ENCODE measurements at places on chromosomes 1 and 21. TPM values are rescaled to one million over a fixed set of nuclear protein-coding genes. Genes with fewer than 3 reads are reported as not detected.

DNA sequence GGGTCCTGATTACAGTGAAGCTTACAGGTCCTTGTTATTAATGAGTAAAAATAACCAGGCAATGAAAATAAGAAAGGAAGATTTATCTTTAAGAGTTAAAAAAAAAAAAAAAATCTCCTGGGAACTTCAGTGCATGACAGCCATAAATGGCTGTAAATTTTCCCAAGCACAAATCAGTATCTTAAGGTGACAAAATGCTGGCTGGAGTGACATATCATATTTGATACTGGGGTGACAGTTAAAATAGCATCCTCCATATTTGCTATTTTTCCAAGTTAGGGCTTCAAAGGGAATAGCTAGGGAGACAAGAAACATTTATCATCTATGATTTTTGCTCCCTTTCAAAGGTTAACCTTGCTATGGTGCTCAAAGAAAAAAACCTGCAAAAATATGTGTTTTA, 226.6 kb downstream of the PRDM2 start:
- H3K27me3 ChIP-seq: no peaks in the 10 kb centered on the region
- H3K4me3 ChIP-seq: no peak overlapping the region
- H3K4me1 ChIP-seq: no peaks in the 10 kb centered on the region
- no peak for DNase-seq

DNA sequence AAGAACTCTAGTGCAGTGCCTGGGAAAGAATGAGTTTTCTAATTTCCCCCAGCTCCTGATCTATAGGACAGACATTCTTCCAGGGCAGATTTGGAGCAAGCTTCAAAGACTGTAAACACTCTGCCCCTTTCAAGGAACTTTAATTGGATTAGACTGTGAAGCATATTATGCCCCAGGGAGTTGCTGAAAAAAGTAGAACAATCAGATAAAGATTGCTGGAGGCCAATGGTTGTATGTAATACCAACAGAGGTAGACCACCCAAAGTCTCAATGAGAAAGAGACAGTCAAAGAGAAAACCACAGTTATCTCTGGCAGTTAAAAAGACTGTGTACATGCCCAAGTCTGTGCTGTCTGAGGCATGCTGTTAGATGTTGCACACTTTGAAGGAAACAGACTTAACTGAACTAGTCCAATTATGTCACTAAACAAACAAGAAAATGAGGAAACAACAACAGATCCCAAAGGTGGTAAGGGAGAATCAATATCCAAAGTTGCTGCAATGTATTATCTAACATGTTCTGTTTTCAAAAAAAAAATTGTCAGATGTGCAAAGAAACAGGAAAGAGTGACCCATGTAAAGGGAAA, 24.4 kb downstream of the C4BPA start:
- no peaks in the 10 kb centered on the region for H3K36me3 ChIP-seq
- H3K4me3 ChIP-seq: no peak overlapping the region
- peaks cover 6% of the 10 kb centered on the region for H3K27me3 ChIP-seq
- H3K4me1 ChIP-seq: no peaks in the 10 kb centered on the region

DNA sequence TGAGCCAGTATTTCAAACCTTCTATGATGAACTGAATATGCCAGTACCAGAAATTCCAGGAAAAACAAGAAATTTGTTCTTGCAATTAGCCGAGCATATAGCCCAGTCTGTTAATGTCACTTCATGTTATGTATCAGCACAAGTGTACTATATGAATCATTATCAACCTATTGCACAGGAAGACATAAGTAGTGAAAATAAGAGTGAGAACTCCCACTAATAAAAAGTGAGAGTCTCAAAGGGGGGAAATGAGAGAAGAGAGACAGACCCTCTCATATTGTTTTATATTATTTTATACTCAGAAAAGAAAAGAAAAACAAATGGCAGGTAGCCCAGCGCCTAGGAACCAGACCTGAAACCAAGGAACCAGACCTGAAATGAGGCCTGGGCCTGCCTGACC, 16.2 kb downstream of the JMJD4 start:
- H3K27me3 ChIP-seq: no peaks in the 10 kb centered on the region
- no peak overlapping the region for H3K4me3 ChIP-seq
- DNase-seq: no peak
- H3K36me3 ChIP-seq: peaks cover 4% of the 10 kb centered on the region
- no peaks in the 10 kb centered on the region for H3K4me1 ChIP-seq
- no peak overlapping the region for H3K27ac ChIP-seq

DNA sequence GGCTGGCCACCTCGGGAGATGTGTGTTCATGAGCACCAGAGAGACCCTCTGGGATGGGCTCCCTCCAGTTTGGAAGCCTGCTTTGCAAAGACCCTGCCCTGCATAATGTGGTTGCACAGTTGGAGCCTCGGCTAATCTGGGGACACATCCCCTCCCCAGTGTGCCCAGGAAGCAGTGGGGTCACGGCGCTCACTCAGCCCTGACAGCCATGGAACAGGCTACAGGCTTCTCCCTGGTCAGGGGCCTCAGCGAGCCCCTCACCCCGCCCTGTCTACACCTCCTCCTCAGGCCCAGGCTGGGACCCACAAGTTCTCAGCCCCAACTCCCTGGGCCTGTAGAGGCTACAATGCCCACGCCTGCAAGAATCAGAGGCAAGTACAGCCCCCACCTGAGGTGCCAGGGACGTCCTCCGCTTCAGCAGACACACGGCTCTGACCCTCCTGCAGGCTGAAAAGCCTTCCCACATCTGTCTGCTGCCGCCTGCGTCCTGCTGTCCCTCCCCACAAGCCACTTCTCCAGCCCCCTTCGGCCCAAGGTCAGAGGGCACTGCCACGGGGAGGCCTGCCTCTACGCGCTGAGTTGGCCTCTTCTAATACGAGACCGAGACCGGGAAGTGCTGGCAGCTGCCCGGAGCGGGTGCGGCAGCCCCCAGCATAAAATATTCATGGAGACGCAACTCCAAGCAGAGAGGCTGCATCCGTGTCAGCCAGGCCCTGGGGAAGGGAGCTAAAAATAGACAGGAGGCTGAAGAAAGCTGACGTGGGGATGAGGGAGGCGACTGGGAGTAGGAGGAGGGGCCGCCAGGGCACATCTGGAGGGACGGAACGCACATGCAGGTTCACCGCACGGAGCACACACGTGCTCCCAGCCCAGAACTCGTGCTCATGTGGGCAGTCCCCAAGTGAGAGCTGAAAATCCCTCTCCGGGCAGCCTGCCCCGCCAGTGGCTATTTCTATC, 15.2 kb upstream of the GPR153 start:
- no peaks in the 10 kb centered on the region for H3K27me3 ChIP-seq
- H3K27ac ChIP-seq: no peak overlapping the region
- H3K4me3 ChIP-seq: no peak overlapping the region

- H3K4me3 ChIP-seq: no peak overlapping the region
- no peak for DNase-seq
- no peaks in the 10 kb centered on the region for H3K36me3 ChIP-seq
- no peaks in the 10 kb centered on the region for H3K27me3 ChIP-seq
Measured at GRCh38 chr1:95437011-95437410, 203.0 kb downstream of the RWDD3 start.

DNA sequence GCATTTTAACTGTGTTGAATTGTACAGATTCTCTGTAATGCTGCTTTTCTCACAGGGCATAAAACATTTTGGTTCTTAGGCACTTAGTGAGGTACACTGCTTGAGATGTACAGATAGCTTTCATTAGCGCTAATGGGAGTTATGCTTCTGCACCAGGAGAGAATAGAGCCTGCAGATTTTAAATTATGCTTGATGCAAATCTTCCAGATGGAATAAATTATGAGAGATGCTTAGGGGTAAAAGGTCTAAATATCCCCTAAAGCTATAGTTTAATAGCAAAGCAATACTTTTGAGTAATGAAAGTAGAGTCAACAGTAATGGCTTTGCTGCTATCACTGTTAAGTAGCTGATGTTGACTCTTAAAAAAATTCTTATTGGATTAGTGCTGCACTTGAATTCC, 248.9 kb downstream of the S1PR1 start:
- no peak overlapping the region for H3K27ac ChIP-seq
- peaks cover 4% of the 10 kb centered on the region for H3K27me3 ChIP-seq
- H3K4me3 ChIP-seq: no peak overlapping the region
- H3K4me1 ChIP-seq: no peaks in the 10 kb centered on the region
- DNase-seq: no peak

- H3K4me3 ChIP-seq: no peak overlapping the region
- no peaks in the 10 kb centered on the region for H3K4me1 ChIP-seq
- H3K27ac ChIP-seq: no peak overlapping the region
- H3K36me3 ChIP-seq: no peaks in the 10 kb centered on the region
Measured at GRCh38 chr1:50268049-50268448, 155.2 kb downstream of the DMRTA2 start.

DNA sequence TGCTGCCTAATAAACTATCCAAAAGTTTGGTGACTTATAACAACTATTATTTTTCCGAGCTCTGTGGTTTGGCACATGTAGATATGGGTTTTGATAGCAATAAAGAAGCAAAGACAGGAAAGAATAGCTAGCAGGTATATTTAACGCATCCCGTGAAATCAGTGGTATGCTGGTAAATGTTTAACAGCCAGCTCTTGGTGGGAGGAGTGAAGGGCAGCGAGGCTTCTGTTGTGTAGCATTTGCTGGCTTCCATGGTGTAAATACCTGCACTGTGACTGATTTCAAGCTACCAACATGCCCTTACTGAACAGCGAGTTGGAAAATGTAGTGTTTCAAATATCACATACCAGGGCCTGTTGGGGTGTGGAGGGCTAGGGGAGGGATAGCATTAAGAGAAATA, 291.0 kb downstream of the PRDM2 start:
- no peaks in the 10 kb centered on the region for H3K4me1 ChIP-seq
- no peak overlapping the region for H3K4me3 ChIP-seq
- DNase-seq: no peak
- no peaks in the 10 kb centered on the region for H3K27me3 ChIP-seq
- no peaks in the 10 kb centered on the region for H3K36me3 ChIP-seq

- no peaks in the 10 kb centered on the region for H3K4me1 ChIP-seq
- H3K27ac ChIP-seq: no peak overlapping the region
- no peak overlapping the region for H3K4me3 ChIP-seq
- no peaks in the 10 kb centered on the region for H3K36me3 ChIP-seq
- H3K27me3 ChIP-seq: peaks cover 9% of the 10 kb centered on the region
Measured at GRCh38 chr1:115879977-115880376, 39.1 kb upstream of the NHLH2 start.

GRCh38 chr1:22256213-22256512, 113.3 kb upstream of the WNT4 start:
- no peaks in the 10 kb centered on the region for H3K4me1 ChIP-seq
- H3K36me3 ChIP-seq: no peaks in the 10 kb centered on the region
- no peak overlapping the region for H3K4me3 ChIP-seq

DNA sequence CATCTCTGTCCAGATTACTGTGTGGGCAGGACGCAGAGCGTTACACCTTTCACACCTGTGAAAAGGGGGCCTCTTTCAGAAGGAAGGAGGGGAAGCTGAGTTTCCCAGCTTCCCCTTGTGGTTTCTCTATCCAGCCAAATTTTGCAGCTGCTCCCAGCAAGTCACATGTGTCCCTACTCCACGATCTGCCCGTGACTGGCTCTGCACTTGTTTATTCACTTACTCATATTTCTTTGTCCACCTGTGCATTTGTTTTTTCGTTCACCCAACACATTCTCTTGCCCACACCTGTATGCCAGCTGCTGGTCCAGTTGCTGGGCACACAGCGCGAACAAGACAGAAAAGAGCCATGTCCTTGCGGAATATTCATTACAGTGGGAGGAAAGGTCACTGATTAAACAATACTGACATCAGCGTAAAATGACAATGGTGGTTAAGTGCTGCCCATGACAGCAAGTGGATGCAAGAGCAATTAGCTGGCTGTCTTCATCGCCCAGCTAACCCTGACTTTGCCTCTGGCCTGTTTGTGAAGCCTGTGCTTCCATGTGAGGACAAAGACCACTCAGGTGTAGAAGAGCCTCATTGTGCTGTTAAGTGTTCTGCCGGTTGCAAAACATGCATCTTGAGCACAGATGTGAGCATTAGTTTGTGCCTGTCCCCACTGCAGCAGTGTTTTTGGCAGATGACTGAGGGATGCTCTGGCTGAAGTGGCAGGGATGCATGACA, 28.6 kb upstream of the NEK2 start:
- DNase-seq: no peak
- H3K4me1 ChIP-seq: no peaks in the 10 kb centered on the region
- no peak overlapping the region for H3K4me3 ChIP-seq
- H3K27ac ChIP-seq: no peak overlapping the region
- H3K27me3 ChIP-seq: peaks cover 28% of the 10 kb centered on the region

DNA sequence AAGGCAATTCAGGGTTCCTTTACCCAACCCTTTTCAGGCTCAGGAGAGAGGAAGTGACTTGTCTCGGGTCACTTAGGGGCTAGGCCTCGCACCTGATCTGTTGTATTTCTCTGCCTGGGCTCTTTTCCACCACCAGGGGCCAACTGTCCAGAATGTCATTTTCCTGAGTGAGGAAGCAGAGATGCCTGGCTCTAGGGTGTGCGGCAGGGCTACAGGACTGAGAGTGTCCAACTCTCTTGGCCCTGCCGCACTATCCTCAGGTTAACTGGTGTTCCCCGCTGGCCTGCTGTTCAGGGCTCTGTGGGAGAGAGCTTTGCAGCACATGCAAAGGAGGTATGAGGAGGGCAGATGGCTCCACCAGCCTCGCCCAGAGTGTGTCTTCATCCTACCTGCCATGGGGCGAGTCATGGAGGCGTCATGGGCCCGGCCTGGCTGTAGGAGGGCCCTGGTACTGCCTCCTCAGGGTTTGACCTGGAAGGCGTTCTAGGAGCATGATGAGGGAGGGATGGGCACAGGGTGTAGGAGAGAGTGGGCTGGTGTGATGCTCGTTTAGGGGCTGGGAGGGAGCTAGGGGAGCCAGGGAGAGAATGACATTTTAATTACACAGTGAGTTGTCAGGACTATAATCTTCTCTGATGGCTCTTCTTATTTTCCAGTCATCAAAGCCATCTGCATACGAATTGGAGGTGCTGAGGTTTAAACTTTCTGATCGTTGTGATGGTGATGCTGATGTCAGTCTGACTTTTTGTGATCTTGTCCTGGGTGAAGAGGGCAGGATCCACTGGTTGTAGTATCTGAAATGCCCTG, 128.3 kb downstream of the NOS1AP start:
- H3K4me3 ChIP-seq: no peak overlapping the region
- H3K27ac ChIP-seq: no peak overlapping the region
- DNase-seq: no peak
- H3K27me3 ChIP-seq: peaks cover 4% of the 10 kb centered on the region
- no peaks in the 10 kb centered on the region for H3K36me3 ChIP-seq
- no peaks in the 10 kb centered on the region for H3K4me1 ChIP-seq

GRCh38 chr1:33301273-33301984, 19.5 kb downstream of the A3GALT2 start:
- H3K27me3 ChIP-seq: peaks cover 12% of the 10 kb centered on the region
- H3K4me1 ChIP-seq: peaks cover 29% of the 10 kb centered on the region
- DNase-seq: no peak
- H3K36me3 ChIP-seq: peaks cover 38% of the 10 kb centered on the region

The CD5L gene
- not detected for total RNA-seq

The CD58 gene
- total RNA-seq: 40.9 TPM

The HES5 gene
- total RNA-seq: not detected

The LCE2A gene
- not detected for total RNA-seq

The CYP4A11 gene
- total RNA-seq: not detected

The ELF3 gene
- total RNA-seq: 0.62 TPM

The FCGR3B gene
- not detected for total RNA-seq

Measured in activated T-helper 2 cell treated with anti-CD3 and anti-CD28 coated beads, Interferon-gamma antibody, Interleukin-2, Interleukin-4, amounts not matched to agents 10 μg/mL and 5 μg/mL and 100 μg/mL, durations not matched to agents 14 hours and 24 hours and 36 hours (primary cell).